ENCODE measurements at places on chromosomes 11 and 22. TPM values are rescaled to one million over a fixed set of nuclear protein-coding genes. Genes with fewer than 3 reads are reported as not detected.

PGA5 gene
- polyA plus RNA-seq, result not detected

GRCh38 chr11:70696564-70696963, 298.2 kb downstream of the CTTN start:
- no peak for DNase-seq

GRCh38 chr11:34314936-34315335, 42.9 kb downstream of the ABTB2 start:
- no peak for DNase-seq

- DNase-seq, result no peak
Measured at GRCh38 chr11:63547061-63547460, 10.5 kb downstream of the PLAAT4 start.

GRCh38 chr11:102184269-102184987, 74.2 kb downstream of the YAP1 start:
- DNase-seq, result no peak

DNA sequence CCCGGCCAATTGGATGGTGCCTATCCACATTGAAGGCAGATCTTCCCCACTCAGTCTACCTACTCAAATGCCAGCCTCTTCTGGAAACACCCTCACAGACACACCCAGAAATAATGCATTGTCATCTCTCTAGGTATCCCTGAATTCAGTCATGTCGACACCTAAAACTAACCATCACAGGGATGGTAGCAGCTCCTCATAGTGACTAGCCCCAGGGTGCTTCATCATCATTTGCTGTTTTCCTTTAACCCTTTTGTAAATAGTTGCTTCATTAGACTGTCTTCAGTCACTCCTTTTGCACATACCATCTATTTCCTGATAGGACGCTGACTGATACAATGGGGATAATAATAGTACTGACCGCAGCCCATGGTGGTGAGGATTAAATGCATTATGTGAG, 18.8 kb upstream of the AMOTL1 start:
- DNase-seq, result no peak

Measured in right renal cortex interstitium (tissue), 3 donors.